Mesenchymal stem cell (in vitro differentiated cells and primary cell): ENCODE measurements at places on chromosomes 2 and 18.
A peak's percentile ranks its signal among the peaks of the same experiment; 100 is the strongest.

DNA sequence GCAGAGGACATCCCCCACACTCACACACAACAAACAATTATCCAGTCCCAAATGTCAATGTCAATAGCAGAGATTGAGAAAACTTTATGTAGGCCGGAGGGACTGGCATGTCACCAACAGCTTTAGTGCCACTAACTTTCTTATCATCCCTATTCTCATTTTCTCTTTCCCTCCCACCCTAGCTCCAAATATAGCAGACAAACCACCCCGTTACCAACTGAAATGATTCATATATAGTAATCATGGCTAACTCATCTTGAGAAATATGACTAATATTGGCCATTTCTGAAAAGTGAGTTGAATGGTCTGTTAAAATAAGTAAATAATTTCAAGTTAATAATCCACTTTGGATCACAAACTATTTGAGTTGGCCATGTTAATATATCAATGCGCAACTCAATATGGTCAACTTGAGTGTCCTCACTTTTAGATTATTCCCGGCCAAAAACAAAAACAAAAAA, 242.1 kb upstream of the RND3 start:
- H3K4me1 ChIP-seq: no peaks in the 10 kb centered on the region
- no peak overlapping the region for H3K27ac ChIP-seq
- H3K4me3 ChIP-seq: no peak overlapping the region
- DNase-seq: no peak

DNA sequence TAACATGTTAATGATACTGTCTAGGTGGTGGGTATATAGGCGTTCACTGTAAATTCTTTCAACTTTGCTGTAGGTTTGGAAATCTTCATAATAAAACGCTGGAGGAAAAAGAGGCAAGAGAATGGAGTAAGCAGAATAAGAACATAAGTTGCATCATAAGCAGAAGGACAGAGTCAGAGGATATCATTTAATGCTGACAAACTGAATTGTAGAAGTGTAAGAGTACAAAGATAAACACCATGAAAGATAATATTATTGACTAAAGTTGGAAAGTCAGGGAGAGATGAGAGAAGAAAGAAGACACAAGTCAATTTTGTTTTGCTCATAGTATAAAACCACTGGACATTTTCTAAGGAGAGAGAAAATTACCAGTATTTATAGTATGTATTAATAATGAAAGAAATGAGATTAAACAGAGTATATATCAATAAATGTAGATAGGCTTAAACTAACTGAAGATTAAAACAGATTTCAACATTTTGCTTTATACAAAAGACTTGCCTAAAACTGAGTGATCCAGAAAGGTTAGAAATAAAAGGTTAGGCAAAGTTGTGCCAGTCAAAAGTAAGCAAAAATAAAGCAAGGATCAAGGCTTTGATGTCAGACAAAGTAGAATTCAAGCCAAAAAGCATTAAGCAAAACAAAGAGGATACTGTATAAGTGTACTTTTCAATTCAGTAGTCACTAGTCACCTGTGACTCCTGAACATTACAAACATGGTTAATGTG, 42.4 kb upstream of the VIT start:
- no peaks in the 10 kb centered on the region for H3K27me3 ChIP-seq
- H3K4me1 ChIP-seq: peaks cover 4% of the 10 kb centered on the region
- no peak overlapping the region for H3K27ac ChIP-seq
- H3K36me3 ChIP-seq: no peaks in the 10 kb centered on the region

GRCh38 chr2:219198974-219199373, 7.6 kb upstream of the ZFAND2B start:
- no peak overlapping the region for H3K4me3 ChIP-seq
- H3K4me1 ChIP-seq: no peaks in the 10 kb centered on the region
- H3K27me3 ChIP-seq: peaks cover 11% of the 10 kb centered on the region
- no peaks in the 10 kb centered on the region for H3K36me3 ChIP-seq
- DNase-seq: no peak

- no peak overlapping the region for H3K27ac ChIP-seq
- peaks cover 11% of the 10 kb centered on the region for H3K4me1 ChIP-seq
- no peaks in the 10 kb centered on the region for H3K36me3 ChIP-seq
- H3K27me3 ChIP-seq: peaks cover 65% of the 10 kb centered on the region
- no peak for DNase-seq
Observed at GRCh38 chr2:121242175-121242875, 42.7 kb downstream of the TFCP2L1 start.

DNA sequence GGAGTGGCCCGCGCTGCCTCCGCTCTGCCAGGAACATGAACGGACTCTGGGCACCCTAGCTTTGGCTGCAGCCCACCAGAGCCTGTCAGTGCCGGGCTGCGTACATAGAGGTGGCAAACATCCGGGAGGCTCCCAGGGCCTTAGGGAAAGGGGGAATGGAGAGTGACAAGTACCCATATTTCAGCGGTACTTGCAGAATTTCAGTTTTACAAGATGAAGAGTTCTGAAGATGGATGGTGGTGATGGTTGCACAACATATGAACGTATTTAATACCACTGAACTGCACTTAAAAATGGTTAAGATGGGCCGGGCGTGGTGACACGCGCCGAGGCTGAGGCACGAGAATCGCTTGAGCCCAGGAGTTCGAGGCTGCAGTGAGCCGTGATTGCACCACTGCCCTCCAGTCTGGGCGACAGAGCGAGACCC, 873 bp downstream of the MTHFD2 start:
- no peak for DNase-seq
- peaks cover 4% of the 10 kb centered on the region for H3K36me3 ChIP-seq
- peak overlapping the region; percentile 55 for H3K27ac ChIP-seq
- peaks cover 5% of the 10 kb centered on the region for H3K4me1 ChIP-seq

DNA sequence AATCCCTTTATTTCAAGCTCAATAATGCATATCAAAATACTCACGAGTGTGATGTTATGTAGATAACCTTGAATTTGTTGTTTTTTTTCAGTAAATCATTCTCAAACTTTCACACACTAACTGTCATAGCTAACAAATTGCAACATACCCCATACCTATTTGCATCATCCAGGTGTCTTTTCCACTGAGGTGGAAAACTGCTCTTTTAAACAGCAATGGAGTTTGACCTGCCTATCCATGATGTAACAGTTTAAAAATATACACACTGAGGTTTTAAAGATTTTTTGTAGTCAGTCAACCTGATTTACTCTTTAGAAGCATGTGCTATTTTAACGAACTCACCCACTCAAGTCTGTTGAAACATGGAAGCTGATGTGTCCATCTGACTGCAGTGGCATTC, 298.7 kb downstream of the RND3 start:
- no peaks in the 10 kb centered on the region for H3K27me3 ChIP-seq
- H3K4me1 ChIP-seq: peaks cover 2% of the 10 kb centered on the region
- no peaks in the 10 kb centered on the region for H3K36me3 ChIP-seq
- H3K27ac ChIP-seq: no peak overlapping the region
- H3K4me3 ChIP-seq: no peak overlapping the region

- H3K4me1 ChIP-seq: no peaks in the 10 kb centered on the region
- no peaks in the 10 kb centered on the region for H3K36me3 ChIP-seq
- peak; percentile 63 for DNase-seq
- no peaks in the 10 kb centered on the region for H3K27me3 ChIP-seq
Observed at GRCh38 chr2:159613651-159614285, 2.6 kb downstream of the BAZ2B start.

GRCh38 chr18:49898421-49898820, 85.1 kb upstream of the ACAA2 start:
- H3K36me3 ChIP-seq: no peaks in the 10 kb centered on the region
- no peak overlapping the region for H3K4me3 ChIP-seq
- H3K27me3 ChIP-seq: no peaks in the 10 kb centered on the region
- peak; percentile 82 for DNase-seq
- no peak overlapping the region for H3K27ac ChIP-seq

DNA sequence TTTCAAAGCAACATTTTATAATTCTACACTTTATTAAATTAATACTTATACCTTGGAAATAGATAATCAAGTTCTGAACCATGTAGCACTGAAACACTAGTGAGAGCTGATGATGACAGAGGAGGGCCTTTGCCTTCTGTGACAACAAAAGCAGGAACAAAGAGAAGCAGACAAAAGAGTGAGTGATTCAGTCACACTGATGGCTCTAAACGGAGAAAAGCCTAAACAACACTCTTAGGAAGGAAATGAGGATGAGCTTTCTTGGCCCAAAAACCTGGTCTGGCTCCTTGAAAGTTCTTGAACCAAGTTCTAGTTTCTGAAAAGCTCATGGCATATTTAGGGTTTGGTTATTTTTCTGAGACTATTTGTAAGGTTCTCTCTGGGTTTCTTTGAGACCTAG, 271.9 kb downstream of the DPP10 start:
- no peaks in the 10 kb centered on the region for H3K4me1 ChIP-seq
- DNase-seq: no peak
- no peak overlapping the region for H3K27ac ChIP-seq

DNA sequence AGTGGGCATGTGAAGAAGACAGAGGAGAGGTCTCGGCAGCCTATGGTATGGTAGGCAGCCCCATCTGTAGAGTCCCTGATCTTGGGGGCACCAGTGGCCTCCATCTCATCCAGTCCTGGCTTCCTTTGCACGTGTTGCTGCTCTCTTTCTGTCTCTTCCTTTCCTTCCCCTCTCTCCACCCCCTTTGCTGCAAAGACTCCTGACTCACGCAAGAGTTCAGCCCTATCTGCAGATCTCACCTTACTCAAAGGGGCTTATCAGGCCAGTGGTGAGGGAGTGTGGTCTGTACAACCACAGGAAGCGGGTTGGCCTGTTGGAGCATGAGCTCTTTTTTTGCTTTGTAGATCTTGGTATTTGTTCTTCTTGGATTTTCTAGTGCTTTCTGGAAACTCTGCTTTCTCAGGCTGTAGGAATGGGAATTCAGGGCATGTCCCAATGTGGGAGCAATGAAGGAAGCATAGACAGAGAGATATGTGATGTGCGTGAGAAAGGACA, 14.6 kb upstream of the NT5DC4 start:
- H3K27ac ChIP-seq: no peak overlapping the region
- H3K4me3 ChIP-seq: no peak overlapping the region
- no peaks in the 10 kb centered on the region for H3K27me3 ChIP-seq
- no peaks in the 10 kb centered on the region for H3K36me3 ChIP-seq

DNA sequence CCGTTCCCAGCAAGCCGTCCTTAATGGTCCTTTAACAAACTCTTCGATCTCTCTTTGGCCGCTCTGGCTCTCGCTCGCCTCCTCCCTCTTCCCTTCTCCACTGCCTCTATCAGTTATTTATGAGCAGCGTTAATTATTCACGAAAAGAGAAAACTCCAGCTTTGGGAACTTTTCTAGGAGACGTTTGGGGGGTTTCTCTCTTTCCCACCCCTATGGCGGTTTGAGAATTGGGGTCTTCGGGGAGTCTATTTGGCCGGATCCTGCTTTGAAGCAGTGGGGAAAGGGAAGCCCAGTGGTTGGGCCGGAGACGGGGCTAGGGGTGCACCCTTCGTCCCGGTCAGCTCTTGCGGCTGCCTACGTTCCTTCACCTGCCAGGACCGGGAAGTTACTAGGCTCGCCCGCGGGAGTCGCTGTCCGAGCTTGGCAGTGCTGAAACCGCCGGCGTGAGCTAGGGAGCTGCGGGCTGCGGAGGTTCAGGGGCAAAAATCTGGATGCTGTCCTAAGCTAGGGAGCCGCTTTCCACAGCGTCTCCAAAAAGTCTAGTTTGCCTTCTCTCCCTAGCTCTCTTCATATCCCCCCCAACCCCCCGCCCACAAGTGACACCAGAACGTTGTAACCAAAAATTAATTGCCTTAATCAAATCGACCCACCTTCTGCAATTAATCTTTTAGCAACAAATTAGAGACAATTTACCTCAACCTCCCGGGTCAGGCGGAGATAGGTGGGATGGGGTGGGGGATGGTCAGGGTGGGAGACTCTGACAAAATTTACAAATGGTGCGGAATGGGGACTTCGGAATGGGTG, 8.9 kb upstream of the SKOR2 start:
- peak; percentile 27 for DNase-seq
- no peak overlapping the region for H3K4me3 ChIP-seq
- no peak overlapping the region for H3K27ac ChIP-seq
- H3K4me1 ChIP-seq: peaks cover 8% of the 10 kb centered on the region

DNA sequence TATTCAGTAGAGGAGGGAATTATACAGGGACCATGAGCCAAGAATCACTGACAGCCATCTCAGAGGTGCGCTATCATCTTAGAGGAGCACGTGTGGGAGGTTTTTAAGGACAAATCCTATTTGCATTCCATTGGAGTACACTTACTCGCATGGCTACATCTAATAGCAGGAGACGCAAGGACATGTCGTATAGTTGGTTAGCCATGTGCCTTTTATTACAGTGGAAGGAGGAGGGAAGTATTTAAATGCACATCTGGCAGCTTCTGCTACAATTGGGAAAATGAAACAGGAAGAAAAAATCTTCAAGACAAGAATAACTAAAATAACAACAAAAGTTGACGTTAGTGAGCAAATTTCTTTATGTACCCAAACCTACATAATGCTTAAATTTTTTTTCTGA, 86.5 kb upstream of the UGP2 start:
- H3K4me3 ChIP-seq: no peak overlapping the region
- DNase-seq: no peak
- no peaks in the 10 kb centered on the region for H3K27me3 ChIP-seq
- H3K4me1 ChIP-seq: no peaks in the 10 kb centered on the region
- no peaks in the 10 kb centered on the region for H3K36me3 ChIP-seq

DNA sequence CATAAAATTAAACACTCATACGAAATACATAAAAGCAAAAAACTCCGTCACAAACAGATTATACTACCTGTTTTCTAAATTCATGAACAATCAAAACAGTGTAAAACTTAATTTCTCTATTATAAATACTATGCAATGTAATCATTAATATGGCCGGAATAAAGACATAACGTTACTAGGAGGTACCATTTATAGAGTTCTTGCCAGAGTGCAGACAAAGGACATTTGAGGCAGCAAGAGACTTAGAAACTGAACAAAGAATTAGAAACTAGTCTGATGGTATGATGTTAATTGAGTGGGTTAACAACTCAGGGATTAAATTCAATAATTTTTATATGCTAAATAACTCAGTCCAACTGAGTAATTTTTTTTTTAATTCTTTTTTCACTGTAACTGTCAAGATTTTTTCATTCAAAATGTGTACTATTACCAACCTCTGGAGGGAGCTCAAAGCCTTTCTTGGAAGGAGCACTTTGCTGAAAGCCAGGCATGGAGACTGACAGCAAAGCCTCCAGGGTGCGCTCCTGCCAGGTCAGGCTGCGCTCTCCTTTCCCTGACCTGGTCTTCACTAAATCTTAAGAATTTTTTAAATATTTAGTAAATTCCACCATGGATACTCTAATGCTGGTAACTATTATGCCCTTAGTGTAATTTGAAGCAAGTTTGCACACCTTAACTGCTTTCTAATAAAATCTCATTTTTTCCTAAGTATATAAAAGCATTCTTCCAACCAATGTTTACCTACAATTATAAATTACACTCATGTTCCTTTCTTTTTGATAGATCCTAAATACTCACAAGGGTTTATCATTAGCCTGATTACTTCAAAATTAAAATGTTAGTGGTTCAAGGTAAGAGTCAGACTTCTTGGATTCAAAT, 34.1 kb downstream of the WDR35 start:
- H3K36me3 ChIP-seq: no peaks in the 10 kb centered on the region
- no peak overlapping the region for H3K4me3 ChIP-seq
- H3K4me1 ChIP-seq: no peaks in the 10 kb centered on the region
